ENCODE measurements at places on chromosomes 1 and 21.

- DNase-seq = no peak
These were observed 4.5 kb downstream of the OVAAL start for GRCh38 chr1:180563026-180563827.

GRCh38 chr1:233503366-233503954 is 110.4 kb upstream of the KCNK1 start:
- no peak for DNase-seq

- no peak for DNase-seq
These were observed 400.7 kb downstream of the PLA2G4A start for GRCh38 chr1:187229496-187229895.

DNA sequence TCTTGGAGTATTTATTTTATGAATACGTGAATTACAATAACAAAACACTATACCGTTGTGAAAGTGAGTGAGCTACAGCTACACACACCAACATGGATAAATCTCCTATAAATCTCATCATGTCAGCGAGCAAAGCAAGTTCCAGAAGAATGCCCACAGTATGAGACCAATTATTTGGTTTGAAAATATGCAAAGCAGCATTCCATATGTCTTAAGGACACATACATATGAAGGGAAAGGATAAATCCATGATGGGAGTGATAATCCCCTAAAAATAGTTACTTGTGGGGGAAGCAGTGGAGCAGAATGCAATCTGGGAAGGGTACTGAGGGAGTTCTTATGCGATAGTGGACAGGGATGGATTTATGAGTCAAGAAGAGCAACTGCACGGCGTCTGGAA is 261.3 kb downstream of the DISC1 start:
- DNase-seq = no peak

DNA sequence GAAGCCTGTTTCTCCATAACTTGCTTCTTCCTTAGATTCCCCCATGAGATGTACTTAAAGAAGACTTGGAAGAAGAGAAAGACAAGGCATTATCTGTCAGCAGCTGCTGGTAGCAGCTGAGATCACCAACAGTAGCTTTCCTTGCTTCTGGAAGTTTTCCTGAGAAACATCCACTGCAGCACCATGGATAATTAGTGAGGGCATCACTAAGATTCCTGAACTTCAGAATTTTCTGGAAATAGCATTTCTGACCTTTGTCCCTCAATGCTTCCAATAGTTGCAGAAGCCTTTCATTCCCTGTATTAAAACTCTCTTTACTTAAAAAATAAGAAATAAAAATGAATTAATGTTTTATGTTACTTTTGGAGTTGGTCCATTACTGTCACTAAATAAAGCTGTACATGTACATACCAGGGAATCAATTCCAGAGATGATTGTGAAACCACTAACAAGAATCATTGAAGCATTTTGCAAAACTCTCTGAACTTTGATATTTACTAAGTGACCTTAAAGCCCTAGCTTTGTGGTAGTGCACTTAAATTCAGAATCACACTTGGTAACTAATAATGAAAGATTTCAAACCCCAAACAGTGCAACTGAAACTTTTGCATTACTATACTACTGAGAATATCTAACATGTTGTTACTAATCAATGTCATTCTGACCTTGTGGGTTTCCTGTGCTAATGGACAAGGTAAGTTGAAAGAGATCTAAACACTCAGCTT is at the start of gene CFHR4:
Gene CFHR4, plus strand, starts transcription at position 538 of the 725 bp plus-strand sequence. Its CDS starts 99 bp downstream, at position 637.
- DNase-seq = no peak

DNA sequence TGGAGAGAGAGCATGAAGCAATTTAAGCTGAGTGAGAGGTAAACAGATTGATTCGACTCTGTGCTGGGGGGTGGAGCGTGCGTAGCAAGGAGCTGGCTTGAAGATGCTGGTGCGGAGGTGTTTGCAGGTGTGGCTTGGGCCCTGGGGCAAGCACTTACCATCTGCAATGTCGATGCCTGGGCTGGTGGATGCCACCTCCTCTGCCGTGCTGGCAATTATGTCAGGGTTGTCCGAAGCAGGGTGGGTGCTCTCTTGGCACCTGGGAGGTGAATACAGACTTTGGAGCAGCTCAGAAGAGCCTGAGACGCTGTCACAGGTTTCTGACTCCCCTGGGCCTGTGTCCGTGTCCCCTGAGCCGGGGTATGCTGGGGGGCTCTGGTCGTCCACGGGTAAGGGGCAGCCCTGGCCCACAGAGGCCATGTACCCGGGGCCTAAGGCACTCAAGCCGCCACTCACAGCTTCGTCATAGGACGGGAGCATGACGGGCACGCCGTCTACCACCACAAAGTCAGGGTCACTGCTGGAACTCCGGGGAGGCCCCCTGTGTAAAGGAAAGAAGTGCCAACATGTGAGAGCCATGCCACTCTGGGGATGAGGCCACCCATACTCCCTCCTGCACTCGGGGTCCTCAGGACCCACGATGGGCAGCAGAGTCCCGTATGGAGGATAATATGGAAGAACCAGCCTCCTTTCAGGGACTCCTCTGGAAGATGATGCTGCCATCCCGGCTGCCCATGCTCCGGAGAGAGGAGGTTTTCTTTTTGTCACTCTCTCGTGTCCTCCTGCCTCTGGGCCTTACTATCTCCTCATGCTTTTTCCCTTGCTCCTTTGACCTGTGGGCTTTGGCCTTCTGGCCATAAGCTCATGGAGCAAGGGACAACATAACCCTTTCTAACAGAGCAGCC is 80.3 kb upstream of the TLR5 start:
- DNase-seq = no peak

DNA sequence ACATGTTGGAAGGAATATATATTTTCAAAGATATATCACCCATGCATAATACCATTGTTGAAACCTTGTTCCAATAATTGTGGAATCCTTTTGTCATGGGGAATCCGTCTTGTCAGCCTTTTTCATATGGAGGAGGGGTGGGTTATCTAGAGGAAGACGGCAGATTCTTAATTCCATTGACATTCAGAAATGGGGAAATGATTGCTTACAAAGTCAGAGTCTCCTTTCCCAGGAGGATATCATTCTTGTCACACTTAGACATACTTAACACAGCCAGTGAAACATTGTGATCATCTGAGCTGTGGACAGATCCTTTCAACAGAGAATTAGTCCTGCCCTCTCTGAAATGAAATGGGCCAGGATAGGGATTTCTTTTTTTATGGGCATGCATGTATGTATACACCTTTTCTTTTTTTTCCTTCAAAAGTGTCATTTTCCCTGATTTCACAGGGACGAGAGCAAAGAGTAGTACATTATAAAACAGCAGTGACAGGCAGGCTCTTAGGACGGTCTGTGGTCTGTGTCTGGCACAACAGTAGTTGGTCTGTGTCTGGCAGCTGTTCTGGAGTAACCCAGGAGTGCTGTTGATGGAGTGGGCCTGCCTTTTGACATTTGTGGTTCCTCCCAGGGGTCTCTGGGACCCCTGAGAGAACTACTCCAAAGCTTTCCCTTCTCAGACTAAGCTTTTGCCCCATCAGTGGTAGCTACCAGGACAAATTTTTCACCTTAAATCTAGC is 50.1 kb downstream of the VPS13D start:
- no peak for DNase-seq

DNA sequence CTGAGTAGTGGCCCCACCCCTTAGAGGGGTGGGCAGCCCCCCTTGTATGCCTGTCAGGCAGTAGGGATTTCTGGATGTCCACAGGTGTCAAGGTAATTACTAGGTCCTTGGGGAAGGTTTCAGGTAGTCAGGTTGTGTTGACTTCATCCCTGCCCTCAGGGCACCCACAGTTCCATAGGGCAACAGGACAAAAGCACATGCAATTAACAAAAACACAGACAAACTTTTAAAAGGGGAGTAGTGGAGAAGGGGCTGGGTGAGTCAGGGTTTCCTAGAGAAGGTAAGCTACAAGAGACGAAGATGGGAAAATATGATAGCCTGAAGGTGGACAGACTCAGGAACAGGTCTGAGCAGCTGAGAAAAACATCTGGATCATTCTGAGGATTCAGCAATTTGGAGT is 14.1 kb downstream of the KRTCAP2 start:
- DNase-seq = no peak

All from substantia nigra (tissue), 51 donors.